ENCODE measurements at places on chromosomes 12 and 14.

DNA sequence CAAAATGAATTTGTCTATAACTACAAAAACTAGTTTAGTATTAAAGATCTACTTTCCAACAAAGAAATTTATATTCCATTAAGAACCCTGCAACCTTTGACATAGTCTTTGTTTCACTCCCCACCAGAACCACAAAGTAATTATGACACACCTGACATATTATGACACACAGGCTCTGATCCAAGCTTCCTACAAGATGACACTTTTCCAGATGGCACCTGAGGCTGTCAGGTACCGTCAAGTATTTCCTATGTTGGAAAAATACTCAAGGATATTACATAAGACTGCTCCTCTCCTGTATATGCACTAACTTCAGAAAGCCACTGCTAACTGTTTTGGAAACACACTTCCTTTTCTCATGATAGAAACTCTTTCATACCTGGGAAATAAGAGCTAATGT lies 38.9 kb downstream of the STXBP6 start:
- DNase-seq, result no peak

DNA sequence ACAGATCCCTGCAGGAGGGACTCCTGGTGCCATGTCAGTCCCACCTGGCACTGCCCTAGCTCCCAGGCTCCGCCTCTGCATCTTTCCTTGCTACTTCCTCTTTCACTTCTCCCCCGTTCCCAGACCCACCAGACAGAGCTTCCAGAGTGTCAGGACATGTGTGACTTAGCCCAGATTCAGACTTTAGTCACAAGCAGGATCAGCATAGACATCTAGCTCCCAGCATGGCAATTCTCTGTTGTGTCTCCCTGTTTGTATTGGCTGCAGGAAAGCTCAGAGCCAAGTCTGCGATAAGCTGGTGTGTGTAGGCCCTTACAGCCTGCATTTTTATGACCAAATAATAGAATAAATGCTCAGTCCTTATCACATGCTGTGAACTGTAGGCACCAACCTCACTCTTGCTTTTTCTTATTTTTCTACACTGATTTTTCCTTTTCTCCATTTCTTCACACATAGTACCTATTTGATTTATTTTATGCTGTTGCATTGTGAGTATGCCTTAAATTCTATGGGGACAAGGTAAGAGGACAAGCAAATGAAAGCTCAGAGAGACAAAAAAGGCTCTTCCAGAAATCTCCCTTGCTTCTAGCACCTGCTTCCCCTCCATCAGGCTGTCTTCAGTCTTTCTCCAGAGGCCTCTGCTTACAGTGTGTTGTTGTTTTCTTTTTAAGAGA lies 5.9 kb downstream of the DHRS2 start:
- no peak for DNase-seq

DNA sequence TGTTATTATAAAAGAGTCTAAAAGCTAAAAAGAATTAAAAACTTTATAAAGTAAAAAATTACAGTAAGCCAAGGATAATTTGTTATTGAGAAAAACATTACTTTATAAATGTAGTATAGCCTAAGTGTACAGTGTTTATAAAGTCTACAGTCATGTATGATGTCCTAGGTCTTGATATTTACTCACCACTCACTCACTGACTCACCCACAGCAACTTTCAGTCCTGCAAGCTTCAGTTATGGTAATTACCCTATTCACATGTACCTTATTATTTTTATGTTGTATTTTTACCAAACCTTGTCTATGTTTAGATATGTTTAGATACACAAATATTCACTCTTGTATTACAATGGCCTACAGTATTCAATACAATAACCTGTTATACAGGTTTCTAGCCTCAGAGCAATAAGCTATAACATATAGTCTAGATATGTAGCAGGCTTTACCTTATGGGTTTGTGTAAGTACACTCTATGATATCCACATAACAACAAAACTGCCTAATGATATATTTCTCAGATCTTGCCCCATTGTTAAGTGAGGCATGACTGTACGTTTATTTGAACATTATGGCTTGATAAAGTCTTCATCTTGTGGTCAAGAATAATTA lies 113.7 kb upstream of the KITLG start:
- no peak for DNase-seq

DNA sequence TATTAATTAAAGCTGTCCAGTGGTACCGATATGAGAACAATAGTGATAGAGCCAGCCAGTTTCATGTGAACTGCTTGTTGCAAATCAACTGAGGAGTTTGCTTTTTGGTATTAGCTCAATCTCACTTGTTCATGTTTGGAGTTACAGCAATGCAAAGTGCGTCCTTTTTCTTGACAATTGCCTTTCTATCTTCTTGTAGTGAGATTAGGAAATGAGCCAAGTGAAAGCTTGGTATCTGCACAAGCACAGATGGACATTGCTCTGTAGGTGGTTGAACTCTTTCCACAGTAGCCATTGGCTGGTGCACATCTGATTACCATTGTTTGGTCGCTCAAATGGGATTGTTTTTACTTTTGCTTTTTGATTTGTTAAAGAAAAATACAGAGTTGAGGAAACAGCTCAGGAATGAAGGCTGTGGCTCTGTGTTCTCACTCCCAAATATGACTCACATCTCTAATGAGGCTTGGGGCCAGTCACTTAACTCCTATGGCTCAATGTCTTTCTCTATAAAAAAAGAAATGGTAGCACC lies 241.4 kb downstream of the BMP4 start:
- DNase-seq, result no peak

GRCh38 chr12:122350141-122350848 lies 72.2 kb downstream of the CLIP1 start:
- DNase-seq, result no peak

GRCh38 chr12:87991483-87991882 lies 37.7 kb downstream of the C12orf50 start:
- DNase-seq, result no peak

DNA sequence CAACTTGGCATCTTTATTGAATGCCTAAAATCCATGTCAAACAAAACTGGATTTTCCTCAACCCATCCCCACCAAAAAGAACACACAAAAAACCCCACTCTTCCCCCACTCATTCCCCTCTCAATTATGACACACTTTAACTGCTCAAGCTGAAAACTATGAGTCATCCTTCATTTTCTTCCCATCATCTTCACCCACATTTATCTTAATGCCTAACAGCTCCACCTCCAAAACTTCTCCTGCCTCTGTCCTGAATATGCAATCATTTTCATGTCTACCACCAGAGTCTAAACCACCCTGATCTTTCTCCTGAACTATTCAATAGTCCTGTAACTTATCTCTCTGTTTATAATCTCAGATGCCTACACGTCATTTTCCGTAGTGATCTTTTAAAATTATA lies 239.7 kb downstream of the BCAT1 start:
- no peak for DNase-seq

DNA sequence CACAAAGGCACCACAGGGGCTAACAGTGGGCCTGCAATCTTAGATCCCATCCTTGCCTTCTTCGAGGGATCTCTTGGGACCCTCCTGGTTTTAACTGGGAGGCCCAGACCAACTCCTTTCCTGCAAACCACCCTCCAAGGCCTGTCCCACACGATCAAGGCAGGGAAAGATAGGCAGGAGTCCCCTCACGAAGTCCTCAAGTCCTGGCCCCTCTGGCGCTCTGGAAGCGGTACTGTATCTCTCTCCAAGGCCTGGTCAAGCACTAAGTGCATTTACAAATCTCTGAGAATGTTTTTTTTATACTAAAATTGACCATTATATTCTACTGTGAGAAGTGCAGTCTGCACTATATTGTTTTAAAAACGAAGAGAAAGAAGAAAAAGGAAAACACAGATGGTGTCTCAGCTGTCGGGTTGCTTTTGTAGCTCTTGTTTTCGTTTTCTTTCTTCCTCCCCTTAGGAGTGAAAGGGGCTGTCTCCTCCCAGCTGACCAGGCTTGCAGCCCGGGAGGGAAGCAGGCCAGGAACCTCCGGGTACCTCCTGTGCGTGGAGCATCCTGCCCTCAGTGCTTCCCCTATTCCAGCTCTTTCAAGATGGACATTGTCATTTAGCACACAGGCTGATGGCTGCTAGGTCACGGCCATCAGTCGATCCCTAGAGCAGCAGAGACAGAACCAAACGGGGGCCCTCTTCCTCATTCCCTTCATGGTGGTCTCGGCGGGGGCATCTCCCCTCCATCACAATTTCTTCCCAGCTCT lies 56.7 kb downstream of the FAM222A start:
- DNase-seq, result no peak

GRCh38 chr12:76026643-76027063 lies 4.9 kb downstream of the PHLDA1 start:
- DNase-seq, result no peak

- no peak for DNase-seq
Measured at GRCh38 chr12:7751394-7751793, 4.2 kb upstream of the CLEC4C start.

GRCh38 chr12:51832354-51833107 lies 16.0 kb downstream of the FIGNL2 start:
- no peak for DNase-seq

GRCh38 chr12:4771172-4771959 lies 51.2 kb downstream of the GALNT8 start:
- DNase-seq, result no peak

DNA sequence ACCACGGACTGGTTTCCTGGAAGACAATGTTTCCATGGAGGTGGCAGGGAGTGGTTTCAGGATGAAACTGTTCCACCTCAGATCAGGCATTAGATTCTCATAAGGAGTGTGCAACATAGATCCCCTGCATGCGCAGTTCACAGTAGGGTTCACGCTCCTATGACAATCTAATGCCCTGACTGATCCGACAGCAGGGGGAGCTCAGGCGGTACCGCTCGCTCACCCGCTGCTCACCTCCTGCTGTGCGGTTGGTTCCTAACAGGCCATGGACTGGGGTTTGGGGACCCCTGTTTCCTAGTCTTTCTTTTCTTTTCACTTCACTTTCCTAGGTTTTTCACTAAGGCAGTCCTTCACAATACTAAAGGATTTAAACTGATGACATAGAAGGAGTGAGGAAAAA lies 39.6 kb downstream of the GUCY2C start:
- no peak for DNase-seq

GRCh38 chr12:27226407-27226929 lies 17.6 kb upstream of the STK38L start:
- DNase-seq, result no peak

DNA sequence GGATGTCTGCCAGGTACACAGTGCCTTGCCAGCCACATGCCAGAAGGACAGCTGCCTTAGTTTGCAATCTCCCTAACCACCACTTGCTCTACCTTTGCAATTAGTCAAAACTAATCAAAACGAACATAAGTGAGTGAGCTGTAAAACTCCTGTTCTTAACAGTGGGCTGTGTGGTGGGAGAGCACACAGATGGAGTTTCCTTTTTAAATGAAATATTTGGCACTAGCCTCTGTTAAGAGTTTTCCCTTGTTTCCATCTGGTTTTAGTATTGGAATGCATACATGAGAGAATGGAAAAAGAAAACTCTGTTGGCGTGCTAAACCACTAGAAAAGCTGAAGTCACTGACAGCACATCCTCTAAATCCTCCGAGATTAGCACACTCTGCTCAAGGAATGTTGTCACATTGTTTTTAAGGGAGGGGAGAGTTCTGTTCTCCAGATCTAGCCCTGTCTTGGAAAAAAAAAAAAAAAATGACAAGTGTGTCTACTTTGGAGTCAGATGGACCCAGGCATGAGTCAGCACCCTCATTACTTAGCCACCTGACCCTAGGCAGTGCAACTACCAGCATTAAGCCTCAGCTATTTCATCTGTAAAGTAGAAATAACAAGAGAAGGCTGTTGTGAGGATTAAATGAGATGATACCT lies 83.9 kb downstream of the STXBP6 start:
- no peak for DNase-seq

- DNase-seq, result no peak
Measured at GRCh38 chr14:78921856-78922255, 751.7 kb downstream of the NRXN3 start.

DNA sequence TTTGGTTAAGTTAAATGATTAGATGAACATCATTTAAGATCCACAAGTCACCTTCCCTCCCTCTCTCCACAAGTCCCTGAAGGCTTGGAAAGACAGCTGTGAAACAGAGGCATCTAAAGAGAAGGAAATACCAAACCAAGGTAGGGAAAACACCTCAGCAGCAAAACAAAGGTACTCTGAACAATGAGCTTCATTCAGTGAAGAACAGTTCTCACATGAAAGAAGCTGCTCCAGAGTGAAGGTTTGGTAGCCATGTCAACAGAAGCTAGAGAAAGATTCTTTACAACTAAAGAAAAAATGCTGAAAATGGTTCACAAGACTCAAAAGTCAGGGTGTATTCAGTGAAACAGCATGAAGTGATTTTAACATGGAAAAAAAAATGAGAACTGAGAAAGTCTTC lies 69.4 kb downstream of the FGD6 start:
- DNase-seq, result no peak

GRCh38 chr12:132077322-132078100 lies 66.6 kb downstream of the DDX51 start:
- DNase-seq, result no peak

DNA sequence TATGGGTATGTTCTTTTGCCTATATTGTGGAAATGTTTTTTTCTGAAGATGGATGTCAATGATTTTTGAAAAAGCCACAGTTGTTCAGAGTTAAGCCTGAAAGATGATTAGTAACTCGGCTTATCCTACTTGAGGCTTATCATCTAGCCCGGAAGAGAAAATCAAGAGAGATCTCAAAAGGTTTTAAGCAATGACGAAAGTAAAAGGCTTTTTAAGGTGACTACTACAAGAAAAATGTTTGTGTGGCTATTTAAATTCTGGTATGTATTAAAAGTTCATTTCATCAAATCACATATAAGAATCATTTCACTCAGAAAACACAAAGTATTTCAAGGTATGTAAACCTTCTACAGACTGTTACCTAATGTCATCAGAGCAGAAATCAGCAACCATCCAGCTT lies 40.2 kb downstream of the HEATR5A start:
- DNase-seq, result no peak

DNA sequence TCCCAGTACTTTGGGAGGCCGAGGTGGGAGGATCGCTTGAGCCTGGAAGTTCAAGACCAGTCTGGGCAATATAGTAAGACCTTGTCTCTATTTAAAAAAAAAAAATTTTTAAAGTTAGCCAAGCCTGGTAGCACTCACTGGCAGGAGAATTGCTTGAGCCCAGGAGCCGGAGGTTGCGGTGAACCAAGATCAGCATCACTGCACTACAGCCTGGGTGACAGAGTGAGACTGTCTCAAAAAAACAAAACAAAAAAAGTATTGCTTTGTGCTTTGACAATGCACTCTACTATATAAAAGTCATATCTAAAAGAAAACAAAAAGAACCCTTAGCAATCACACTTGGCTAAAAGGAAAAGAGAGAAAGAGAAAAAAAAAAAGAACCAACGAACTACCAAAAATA lies 26.8 kb downstream of the GNPTAB start:
- DNase-seq, result no peak

DNA sequence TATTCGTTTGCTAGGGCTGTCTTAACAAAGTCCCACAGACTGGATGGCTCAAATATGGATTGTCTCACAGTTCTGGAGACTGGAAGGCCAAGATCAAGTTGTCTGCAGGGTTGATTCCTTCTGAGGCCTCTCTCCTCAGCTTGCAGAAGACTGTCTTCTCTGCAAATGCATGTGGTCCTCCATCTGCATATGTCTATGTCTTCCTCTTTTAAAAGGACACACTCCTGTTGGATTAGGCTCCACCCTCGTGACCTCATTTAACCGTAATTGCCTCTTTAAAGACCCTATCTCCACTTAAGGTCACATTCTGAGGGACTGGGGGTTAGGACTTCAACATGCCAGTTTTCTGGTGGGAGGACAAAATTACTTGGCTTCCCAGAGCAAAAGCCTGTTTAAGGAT lies 123.3 kb downstream of the SLC38A6 start:
- no peak for DNase-seq
